ENCODE measurements at places on chromosomes 7 and 10. TPM values are rescaled to one million over a fixed set of nuclear protein-coding genes. Genes with fewer than 3 reads are reported as not detected.

The SKIDA1 gene
- total RNA-seq = 3.4 TPM

The GIMAP5 gene
- 3.0 TPM for total RNA-seq

The GPER1 gene
- total RNA-seq = 7.5 TPM

The SAMD9L gene
- 11.3 TPM for total RNA-seq

The LEP gene
- not detected for total RNA-seq

The PPP1R17 gene
- not detected for total RNA-seq

The UPK3B gene
- 12.8 TPM for total RNA-seq

The CPED1 gene
- 88.8 TPM for total RNA-seq

The FLNC gene
- total RNA-seq = 24.6 TPM

The RAB19 gene
- 0.26 TPM for total RNA-seq

The FGL2 gene
- total RNA-seq = 10.5 TPM

The WEE2 gene
- total RNA-seq = not detected

The SFTPA1 gene
- total RNA-seq = 0.65 TPM

The MMP21 gene
- 0.91 TPM for total RNA-seq

The CACNB2 gene
- 23.8 TPM for total RNA-seq

The GPR37 gene
- not detected for total RNA-seq

The BAIAP2L1 gene
- 0.73 TPM for total RNA-seq

The WDFY4 gene
- 1.5 TPM for total RNA-seq

The HABP2 gene
- 0.13 TPM for total RNA-seq

All from ovary (tissue), 10 donors.